Activated CD4-positive, alpha-beta T cell treated with anti-CD3 and anti-CD28 coated beads, Interleukin-2, amount 50 U/mL, for 24 hours (primary cell): ENCODE measurements at places on chromosomes 12 and 14.

- DNase-seq, result no peak
These were observed 2.7 kb upstream of the ASPG start for GRCh38 chr14:104082807-104083206.

GRCh38 chr12:131747276-131748177 is 36.6 kb downstream of the SFSWAP start:
- no peak for DNase-seq

DNA sequence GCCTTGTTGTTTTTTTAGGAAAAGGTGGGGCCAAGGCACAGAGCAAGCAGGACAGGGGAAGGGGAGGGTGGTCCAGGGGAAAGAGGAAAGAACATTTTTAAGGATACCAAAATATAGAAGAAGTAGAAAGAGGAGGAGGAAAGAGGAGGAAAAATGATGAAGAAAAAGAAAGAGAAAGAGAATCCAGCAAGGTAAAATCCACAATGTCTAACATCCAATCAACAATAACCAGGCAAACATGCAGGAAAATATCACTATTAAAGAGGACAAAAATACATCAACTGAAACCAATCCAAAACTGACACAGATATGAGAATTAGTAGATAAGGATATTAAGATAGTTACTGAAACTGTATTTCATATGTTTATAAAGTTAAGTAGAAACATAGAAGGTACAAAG is 7.0 kb upstream of the TMEM120B start:
- DNase-seq, result no peak

DNA sequence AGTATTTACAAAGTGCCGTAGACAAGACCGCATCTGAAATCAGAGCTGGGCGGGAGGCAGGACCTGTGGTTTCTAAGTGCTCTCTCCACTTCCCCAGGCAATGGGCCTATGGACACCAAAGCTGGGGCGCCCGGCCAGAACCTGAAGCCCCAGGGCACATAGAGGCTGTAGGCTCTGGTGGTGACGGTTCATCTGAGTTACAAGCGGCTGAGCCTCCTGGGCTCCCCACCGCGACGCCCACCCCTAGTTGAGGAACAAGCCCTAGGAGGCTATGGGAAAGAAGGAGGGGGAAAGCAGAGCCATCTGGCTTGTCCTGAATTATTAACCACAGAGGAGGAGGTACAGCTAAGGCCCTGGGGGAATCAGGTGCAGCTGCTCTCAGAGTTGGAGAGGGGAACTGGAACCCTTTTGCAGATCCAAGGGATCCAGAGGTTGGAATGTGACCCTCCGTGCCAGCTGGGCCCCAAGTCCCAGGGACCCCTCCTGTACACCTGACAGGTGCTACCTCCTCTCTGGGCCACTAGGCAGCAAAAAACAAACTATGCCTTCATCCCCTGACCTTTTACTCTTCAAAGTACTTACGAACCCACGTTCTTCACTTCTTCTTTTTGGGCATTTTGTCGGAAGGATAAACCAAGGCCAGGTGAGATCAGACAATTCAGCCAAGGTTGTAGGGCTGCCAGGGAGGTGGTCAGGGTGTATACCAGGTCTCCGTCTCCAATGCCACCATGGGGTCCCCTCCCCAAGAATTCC is 77.2 kb downstream of the ARL6IP4 start:
- DNase-seq, result no peak

DNA sequence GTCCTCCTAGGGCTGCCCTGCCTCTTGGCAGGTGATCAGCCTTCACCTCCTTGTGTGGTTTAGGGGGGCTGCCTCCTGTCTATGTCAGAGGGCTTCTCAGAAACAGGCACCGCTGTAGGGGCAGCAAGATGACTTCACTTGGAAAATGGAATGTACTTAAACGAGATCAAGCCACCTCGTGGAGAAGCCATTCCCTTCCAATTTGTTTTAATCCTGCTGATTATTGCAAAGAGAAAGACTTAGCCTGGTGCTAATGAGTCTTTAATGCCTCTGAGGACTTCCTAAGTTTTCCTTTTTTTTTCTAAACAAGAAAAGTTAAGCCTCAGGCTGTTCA is 62.3 kb upstream of the RFLNA start:
- no peak for DNase-seq

DNA sequence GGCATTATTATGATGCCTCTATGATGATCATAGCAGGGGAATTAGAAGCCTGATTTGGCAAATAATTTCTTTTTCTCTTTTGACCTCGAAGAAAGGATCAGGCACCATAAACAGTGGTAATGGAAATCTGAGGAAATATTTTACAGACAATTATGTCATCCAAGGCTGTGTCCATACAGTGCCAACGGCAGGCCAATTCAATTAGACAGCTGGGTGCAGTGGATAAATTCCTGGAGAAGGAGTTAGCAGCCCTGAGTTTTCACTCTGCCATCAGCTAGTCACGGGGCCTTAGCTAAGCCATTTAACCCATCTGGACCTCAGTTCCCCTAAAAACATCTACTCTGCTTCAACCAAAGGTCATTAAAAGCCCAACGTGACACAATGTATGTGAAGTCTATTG is 4.1 kb downstream of the TPH2 start:
- no peak for DNase-seq

DNA sequence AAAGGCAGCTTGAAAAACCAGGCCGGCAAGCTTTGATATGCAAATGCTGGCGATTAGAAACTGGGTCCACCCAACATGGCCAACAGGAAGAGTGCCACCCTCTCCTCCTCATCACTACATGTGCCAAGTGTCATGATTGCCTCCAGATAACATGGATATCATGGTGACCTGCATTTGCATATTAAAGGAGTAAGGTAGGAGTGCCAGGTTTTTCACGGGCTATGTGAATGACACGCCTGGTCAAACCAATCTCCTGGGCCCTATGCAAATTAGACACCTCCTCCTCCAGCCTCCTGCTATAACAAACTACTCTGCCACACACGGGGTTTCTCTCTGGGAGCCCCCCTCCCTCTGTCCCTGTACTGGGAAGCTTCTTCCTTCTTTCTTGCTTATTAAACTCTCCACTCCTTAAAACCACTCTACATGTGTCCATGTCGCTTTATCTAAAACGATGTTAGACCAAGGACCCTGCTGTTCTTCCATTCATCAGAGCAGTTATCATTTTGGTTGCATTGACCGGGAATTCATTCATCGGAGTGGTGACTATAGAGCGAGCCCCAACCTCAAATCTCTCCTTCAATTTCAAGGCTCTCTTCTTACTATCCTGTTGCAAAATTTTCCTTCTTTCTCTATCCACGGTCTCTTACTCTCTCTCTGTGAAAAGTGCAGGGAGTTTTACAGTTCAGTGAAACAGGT is 27.5 kb downstream of the APOBEC1 start:
- DNase-seq, result no peak

GRCh38 chr14:100096656-100097055 is 31.4 kb downstream of the EVL start:
- no peak for DNase-seq

DNA sequence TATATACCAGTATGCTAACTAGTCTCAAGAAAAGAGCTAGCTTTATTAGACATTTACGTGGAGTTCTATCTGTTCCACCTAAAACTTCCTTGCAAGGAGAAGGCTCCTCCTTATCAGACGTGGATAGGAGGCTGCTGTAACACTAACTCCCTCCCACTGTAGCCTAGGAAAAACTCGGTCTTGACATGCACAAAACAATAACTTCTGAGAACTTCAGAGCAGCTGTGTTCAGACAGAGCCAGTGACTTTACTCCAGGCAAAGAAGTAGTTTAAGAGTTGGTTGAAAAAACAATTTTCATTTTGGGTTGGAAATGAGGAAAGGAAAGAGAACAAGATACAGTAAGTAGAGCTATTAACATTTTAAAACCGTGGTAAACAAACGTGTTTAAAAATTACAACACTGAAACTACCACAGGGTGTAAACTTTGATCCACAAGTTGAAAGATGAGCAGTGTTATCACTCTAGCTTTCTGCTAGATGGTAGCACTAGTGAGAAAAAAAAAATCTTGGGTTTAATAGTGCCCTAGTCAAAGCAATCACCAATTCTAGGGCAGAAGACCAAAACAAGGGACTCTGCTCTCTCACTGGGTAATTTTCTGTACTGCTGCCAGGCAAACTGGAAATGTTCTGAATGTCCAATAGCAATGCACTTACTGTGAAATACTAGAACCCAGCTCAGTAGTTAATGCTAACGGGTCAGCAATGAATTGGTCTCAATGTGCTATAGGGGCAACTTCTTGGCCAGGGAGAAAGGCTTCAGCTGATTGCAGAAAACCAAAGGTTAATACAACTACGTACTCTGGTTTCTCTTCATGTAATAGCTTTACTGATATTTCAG is 2.4 kb downstream of the ATF7 start:
- no peak for DNase-seq

GRCh38 chr14:68468437-68469207 is 324.2 kb downstream of the ZFP36L1 start:
- no peak for DNase-seq

DNA sequence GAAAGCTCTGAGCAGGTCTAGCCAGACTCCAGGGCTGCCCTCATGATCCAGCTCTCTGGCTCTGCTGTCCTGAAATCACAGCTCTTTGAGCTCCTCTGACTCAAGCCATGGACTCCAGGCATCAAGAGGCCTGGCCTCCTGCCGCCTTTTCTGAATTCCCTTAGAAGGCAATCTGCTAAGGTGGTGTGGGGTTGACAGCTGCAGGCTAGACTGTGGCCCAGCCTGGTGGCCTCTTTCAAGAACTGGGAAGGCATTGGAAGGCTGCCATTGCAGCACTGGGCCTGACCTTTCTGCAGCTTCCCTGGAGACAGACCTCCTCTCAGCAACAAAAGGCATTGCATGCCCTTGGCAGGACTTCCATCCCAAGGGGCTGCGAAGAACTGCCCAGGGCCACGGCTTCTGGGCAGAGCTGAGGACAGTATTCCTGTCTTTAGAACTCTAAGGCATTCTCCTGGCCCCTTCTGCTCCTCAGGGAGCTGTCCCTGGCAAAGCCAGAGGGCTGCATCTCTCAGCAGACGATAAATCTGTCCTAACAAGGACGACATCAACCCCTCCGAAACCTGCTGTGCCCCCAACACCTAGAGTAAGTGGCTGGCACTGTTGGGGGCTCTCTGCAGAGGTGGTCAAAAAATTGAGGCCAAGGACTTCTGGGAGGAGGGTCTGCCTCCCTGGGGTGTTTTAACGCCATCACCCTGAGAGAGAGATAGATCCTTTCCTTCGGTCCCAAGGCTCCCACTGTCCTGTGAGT is 115.6 kb downstream of the RBM19 start:
- DNase-seq, result no peak

- no peak for DNase-seq
These were observed 49.1 kb upstream of the RIMBP2 start for GRCh38 chr12:130765186-130765659.

- DNase-seq, result no peak
These were observed 62.5 kb upstream of the PRICKLE1 start for GRCh38 chr12:42652048-42652447.

GRCh38 chr12:68113644-68114043 is 45.9 kb downstream of the IFNG start:
- DNase-seq, result no peak

DNA sequence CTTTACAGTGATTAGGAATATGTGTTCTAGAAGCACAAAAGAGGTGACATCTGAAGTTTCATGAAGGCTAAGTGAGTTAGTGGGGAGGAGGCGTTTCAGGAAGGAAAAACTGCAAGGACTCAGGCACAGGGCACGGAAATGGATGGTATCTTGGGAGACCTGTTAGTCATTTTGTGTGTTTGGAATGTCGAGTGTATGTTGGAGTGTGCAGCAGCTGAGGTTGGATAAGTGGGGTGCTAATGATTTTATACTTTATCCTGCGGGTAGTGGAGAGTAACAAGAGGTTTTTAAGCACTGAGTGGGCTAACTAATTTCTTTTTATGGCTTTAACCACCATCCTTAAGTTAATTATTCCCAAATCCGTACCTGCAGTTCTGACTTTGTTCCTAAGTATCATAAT is 571.5 kb upstream of the FBXO33 start:
- no peak for DNase-seq

DNA sequence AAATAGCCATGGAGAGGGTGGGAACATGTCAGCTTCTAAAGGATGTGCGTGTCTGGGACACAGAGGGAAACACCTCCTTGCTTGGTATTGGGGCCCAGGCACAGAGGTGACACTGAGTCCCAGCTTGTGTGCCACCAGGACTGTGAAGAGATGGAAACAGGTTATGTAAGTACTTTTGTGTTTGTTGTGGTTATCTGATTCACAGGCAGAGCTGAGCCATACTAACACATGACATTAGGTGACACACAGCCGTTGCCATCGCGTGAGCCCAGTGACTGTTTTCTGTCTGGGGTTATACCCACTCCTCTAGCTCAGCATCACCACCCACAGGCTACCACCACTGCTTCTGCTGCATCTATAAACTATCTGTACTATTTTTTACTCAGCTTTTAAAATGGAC is 12.1 kb upstream of the FLVCR2 start:
- peak; percentile 57 for DNase-seq

- peak; percentile 26 for DNase-seq
These were observed 835 bp downstream of the MYL6 start for GRCh38 chr12:56158926-56159461.

DNA sequence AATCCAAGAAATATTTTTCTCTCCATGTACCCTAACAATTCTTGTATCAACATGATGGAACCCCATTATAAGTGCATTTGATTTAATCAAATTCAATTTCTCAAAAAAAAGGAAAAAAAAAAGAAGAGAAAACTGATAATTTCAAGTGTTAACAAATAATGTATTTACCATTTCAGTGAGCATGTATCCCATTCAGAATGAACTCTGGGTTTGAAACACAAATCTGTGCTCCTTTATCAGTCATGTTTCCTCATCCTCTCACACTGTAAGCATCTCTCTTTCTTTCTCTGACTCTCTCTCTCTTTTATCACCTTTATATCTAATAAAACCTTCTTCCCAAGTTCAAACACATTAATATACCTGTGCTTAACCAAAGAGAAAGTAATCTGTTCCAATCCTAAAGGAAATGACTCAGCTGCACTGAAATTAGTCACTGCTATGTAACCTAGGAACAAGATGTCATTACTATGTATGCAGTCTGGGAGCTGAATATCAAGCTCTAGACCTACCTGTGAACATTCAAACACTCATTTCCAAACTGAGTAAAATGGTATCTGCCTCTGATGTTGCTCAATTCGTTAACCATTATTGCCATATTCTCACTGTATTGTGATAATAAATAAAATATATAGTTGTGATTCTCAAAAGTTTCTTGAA is 135.0 kb upstream of the LRIG3 start:
- no peak for DNase-seq

DNA sequence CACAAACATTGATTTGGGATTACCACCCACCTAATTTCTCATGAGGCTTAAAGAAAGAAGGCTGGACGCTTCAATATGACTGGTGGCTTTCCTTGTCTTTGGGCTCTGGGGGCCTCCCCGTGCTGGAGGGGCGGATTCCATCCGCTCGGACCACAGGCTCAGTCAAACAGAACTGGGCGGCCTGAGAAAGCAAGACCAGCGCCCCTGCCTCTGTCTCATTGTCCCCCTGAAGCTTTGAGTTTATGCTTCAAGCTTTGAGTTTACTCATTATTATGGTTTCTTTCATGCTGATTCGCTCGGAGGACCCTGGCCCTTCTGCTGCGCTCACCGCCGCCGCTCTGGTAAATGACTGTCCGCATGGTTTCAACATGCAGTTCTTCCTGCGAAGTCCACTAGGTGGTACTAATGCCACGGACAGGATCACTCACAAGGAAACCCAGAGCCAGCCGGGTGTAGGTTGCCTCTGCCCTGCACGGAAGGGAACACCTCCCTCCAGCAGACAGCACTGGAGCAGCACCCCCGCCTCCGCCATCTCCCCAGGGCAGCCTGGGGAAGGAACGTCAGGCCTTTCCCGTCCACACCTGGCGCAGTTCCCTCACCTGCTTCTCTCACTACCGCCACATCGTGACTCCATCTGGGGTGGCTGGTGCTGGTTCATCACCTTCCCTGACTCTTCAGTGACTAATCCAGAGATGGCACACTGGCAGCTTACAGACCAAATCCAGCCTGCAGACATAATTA is 13.2 kb upstream of the TIGAR start:
- no peak for DNase-seq
